NCI-H2171 (cell line): ENCODE measurements at places on chromosomes 3 and 15.

DNA sequence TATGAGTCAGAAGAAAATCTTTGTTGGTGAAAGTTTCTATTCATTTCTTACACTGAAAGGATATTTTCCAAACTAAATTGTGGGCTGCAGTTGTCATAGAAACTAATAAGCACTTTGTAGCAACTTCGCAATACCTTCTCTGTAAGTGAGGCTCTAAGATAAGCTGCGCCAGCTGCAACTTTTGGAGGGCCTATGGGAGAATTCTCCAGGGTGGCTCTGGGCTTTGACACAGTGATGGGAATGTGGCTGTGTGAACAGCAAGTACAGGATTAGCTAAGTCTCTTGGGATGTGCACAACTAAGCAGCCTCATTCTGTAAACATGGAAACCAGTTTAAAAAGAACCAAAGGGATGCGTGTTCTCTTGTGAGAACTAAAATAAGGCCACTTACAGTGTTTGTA is 124.6 kb upstream of the SGO1 start:
- no peak for DNase-seq

GRCh38 chr3:42116466-42116865 is 25.3 kb downstream of the TRAK1 start:
- no peak for DNase-seq

- DNase-seq = no peak
Observed at GRCh38 chr3:86985181-86985826, 5.6 kb downstream of the VGLL3 start.

DNA sequence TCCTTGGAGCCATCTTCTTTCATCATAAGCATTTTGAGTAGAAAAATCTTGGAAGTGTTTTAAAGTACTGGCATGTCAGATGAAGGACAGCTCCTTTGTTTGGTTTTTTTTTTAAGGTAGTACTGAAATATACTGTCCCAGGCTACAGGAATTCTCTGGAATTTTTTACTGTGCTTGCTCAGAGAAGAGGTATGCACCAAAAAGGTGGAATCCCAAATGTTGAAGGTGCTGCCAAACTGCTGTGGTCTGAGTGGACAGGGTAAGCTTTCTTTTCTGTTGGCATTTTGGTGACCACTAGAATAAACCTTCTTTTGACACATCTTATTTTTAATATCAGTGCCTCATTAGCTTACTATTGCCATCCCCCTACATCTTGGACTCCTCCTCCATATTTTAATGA is 7.2 kb downstream of the GNL3 start:
- no peak for DNase-seq

DNA sequence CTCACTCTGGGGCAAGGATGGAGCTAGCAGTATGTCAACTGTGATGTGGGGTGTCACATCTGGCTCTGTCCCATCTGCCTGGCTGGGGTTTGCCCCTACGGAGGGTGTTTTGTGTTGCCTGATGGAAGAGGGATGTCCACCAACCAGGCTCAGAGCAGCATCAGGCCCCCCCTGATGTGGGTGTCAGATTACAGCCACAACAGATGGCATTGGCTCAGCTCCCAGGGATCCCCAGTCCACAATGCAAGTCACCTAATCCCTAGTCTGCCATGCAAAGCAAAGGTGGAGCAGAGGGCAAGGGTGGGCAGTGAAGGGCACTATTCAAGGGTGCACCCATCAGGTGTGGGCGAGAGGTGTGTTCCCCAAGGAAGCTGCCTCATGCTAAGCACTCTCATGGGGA is 48.9 kb upstream of the AMOTL2 start:
- DNase-seq = peak; percentile 85
